ENCODE measurements at places on chromosomes 4 and X. TPM values are rescaled to one million over a fixed set of nuclear protein-coding genes. Genes with fewer than 3 reads are reported as not detected.

Gene MAGEB2
- total RNA-seq, result not detected

Gene ZNF630
- 3.3 TPM for total RNA-seq

Gene PDCL2
- not detected for total RNA-seq

Gene TBC1D8B
- 7.1 TPM for total RNA-seq

GRCh38 chr4:182890202-182890601 lies 27.0 kb downstream of the DCTD start:
- DNase-seq, result no peak

GRCh38 chr4:79598801-79599200 lies 190.8 kb upstream of the GK2 start:
- no peak for DNase-seq

- DNase-seq, result no peak
Measured at GRCh38 chr4:152825336-152825735, 45.6 kb downstream of the ARFIP1 start.

DNA sequence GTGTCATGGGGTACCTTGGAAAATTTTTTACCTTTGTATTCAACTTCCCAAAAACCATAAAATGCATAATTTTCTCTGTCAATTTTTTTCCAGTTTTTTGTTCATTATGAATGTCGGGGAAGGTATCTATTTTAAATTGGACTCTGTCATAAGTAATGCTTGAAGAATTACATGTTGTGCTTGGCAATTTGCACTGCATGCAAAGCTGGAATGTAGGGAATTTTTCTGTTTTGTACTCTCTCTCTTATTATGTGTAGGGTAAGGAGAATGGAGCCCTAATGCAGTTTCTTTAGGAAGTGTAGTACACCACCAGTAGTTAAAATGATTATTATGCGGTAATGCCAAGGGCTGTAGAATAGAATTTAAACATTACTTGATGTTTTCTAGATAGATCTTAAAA lies 137.7 kb upstream of the LIMCH1 start:
- DNase-seq, result no peak

GRCh38 chr4:186770481-186771175 lies 47.0 kb upstream of the FAT1 start:
- DNase-seq, result no peak

DNA sequence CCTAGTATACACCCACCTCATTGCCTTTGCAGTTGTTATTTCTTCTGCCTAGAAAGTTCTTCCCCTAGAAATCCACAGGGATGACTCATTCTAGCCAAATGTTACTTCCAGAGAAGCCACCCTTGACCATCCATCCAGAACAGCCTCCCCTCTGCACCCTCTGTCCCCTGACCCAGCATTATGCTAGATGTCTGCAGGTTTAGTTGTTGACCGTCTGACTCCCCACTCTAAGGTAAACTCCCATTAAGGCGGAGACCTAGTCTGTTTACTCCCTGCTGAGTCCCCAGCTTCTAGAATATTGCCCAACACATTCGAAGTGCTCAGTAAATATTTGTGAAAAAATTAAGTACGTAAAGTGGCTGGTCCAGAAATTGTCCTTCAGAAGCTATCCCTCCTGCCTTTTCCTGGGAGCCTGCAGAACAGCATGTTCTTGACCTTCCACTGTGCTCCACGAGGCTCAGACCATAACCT lies 11.0 kb downstream of the SRD5A3 start:
- DNase-seq, result no peak

GRCh38 chr4:139984471-139984870 lies 169.5 kb downstream of the MAML3 start:
- DNase-seq, result no peak

- no peak for DNase-seq
Measured at GRCh38 chr4:174265916-174266315, 17.6 kb downstream of the FBXO8 start.

DNA sequence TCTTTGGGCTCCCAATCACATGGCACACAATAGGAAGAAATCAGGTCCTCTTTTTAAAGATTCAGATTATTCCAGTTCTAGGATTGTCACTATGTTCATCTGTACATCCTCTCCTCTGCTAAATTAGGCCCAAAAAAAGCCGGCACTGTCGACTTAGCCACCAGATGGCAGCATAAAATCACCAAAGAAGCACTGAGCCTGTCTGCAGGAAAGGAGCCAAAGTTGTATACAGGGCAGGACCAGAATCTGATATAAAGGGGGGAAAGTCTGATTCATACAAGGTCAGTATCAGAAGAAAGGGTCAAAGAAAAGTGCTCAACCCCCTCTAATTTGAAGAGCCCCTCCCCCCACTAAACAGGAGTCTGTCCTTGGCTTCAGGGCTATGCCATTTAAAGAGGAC lies 292.5 kb downstream of the CHIC1 start:
- DNase-seq, result no peak

DNA sequence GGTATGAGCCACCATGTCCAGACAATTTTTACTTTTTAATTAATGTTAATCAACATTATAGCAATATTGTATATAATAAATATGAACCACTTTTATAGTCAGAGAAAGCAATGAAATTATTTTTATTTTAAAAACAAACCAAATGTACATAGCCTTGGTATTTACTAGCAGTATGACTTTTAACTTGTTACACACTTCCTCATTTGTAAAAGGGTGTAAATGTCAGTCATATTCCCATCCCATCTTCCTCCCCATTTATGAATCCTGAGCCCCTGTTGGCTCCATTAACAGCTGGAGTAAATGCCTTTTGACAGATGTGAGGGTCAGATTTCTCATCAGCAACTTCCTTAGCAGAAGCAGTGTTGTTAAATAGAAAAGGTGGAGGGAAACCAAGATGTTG lies 179.6 kb upstream of the SPRY1 start:
- DNase-seq, result no peak

DNA sequence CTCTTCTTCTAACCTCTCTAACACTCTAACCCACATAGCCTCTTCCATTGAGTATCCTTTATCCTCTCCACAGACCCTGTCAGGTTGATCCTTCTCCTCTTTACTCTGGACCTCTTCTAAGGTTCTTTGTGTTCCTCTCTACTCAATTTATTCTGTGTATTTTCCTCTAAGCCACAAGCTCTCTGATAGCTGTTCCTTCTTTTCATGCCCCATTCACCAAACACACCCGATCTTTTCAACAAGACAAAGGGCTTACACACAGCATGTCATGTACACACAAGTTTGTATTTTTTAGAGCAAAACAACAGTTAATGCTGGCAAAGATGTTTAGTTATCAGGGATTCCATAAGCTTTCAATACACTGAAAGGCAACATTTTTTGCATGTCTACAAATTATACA lies 1.9 kb downstream of the SPIN2B start:
- DNase-seq, result no peak

DNA sequence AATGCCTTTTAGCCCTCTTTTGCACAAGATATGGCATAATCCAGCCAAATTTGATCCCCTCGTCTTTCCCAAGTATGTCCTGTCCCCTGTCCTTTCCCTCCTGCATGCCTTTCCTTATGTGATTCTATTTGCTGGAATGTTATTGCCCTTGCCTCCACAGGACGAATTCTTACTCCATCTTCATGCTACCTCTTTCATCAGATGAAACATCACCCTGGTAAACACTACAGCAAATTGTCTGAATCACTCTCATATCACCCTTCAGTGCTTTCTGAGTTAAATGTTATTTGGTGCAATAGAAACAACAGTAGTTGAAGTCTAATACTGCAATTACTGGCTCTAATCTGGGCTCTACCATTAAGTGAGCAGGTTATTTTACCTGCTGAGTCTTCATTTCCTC lies 52.2 kb upstream of the FAT1 start:
- no peak for DNase-seq

- no peak for DNase-seq
Measured at GRCh38 chr4:88870428-88870827, 172.8 kb upstream of the NAP1L5 start.

- no peak for DNase-seq
Measured at GRCh38 chr4:64766565-64766964, 357.3 kb upstream of the TECRL start.

- DNase-seq, result no peak
Measured at GRCh38 chr4:13543032-13543838, 1.1 kb downstream of the NKX3-2 start.

DNA sequence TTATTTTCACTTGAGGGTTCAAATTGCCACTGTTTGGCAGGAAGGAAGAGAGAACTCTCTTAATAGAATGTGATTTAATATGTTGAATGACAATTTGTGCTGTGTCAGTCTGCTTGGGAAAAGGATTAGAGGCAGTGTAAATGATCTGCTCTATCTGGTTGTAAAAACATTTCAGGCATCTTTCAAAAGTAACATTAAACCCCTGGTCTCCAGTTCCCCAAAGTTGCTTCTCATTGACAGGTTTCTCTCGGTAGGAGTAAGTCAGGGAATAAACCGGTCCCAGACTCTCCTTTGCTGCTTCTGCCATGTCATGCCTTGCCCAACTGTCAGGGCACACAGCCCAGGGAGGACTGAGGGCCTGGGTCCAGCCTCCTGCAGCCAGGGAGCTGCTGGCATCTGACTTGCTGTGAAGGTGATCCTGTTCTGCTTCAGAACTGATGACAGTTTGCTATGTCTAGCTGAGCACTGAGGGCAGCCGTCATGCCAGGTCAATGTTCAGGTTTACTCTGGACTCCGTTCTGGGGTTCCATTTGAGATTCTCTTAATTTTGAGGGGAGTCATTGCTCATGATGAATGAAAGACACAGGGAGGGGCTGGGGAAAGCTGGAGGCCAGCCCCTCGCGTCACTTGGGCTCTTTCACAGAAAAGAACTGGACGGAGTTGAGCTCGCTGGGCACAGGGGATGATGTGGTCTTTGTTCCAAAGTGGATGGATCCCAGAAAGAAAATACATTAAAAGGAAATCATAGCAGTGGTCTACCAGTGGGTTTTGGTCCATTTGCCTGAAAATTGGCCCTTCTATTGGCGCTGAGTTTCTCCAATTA lies 312.4 kb downstream of the ARHGAP10 start:
- no peak for DNase-seq

GRCh38 chrX:68894513-68895340 lies 65.9 kb downstream of the EFNB1 start:
- peak; percentile 84 for DNase-seq

DNA sequence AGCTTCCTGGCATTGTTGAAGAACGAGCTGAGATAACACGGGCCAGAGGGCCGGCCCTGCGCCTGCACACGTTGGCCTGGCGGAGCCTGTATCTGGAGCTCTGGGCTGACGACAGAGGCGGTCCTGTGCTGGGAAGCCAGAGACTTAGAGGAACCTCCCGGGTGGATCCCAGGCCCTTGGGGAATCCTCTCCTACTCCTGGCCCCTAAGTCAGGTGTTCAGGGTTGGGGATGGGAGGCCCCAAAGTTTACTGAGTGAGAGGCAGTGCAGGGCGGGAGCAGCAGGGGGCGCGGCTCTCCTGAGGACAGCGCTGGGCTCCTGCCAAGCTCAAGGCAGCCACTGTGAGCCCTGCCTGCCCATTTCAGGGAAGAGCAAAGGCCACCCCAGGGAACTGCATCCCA lies 2.5 kb upstream of the HTRA3 start:
- no peak for DNase-seq

- DNase-seq, result no peak
Measured at GRCh38 chr4:66681962-66682361, 863.3 kb downstream of the CENPC start.

DNA sequence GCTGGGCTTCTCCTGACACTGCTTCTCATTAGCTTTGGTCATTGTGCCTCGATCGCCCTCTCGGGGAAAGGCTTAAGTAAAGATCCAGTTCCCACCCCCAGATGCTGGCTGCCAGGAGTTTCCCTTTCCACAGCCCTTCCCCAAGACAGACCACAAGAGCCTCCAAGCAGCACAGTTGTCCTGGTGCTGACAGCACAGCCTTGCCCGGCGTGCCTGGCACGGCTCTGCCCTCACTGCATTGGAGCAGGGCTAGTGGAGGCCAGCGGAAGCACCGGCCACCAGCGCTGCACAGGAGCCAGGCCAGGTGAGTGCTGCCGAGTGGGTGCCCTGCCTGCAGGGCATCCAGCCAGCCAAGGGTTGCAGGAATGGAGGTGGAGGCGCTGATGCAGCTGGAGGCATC lies 9.7 kb upstream of the MSANTD1 start:
- no peak for DNase-seq

DNA sequence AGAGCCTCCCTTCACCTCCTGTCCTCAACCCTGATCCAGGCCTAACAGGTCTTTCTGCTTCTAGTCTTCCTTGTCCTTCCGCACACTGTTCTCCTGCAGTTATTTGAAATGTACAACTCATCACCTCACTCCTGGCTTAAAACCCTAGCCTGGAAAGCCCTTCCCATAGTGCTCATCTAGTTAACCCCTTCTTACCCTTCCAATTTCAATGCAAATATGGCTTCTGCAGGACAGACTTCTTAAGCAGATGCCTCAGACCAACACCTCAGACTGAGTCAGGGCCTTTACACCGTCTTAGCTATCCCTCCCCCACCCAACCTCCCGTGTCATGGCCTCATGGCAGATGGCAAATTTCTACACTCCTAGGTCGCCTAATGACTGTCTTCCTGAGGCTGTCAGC lies 130.4 kb downstream of the BCOR start:
- DNase-seq, result no peak

DNA sequence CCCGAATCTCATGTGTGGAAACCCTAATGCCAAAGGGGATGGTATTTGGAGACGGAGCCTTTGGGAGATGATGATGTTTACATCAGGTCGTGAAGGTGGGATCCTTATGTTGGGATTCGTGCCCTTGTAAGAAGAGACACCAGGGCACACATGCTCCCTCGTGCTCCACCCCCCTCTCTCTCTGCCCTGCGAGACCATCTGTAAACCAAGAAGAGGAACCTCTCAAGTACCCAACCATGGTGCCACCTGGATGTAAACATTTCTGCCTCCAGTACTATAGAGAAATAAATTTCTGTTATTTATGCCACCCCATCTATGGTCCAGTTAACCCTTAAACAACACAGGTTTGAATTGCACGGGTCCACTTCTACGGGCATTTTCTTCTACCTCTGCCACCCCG lies 179.4 kb downstream of the DHRSX start:
- DNase-seq, result no peak
